Retina (tissue), 1 donor: ENCODE measurements at places on chromosomes 12 and 14.

- no peak for DNase-seq
Measured at GRCh38 chr12:130496516-130497120, 158.9 kb downstream of the PIWIL1 start.

GRCh38 chr12:117279606-117280005 lies 81.8 kb downstream of the NOS1 start:
- DNase-seq = no peak

DNA sequence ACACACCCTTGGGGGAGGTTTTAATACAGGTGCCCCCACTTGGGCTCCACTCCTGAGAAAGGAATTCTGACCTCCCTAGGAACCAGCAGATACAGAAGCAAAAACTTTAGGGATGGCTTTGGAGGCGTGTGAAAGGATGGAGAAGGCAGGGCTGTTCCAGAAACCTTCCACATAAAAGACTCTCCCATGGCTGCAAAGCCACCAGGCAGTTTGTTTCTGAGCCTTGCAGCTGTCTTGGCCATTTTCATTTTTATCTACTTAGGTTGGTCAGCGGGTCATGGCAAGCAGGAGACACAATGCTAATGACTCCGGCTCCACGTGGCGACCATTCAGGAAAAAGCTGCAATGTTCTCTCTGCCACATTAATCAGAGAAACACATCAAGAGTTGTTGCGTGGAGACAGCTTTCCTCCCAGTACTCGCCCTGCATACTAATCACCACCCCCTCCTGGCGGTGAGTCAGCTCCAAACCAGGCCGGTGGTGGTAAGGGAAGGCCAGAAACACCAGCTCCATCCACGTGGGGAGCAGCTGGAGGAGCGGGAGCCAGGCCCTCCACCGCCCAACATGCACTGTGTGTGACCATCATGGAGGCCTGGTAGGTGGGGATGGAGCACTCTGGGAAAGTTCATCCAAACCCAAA lies 30.9 kb upstream of the IRF2BPL start:
- no peak for DNase-seq

- DNase-seq = no peak
Measured at GRCh38 chr14:90979515-90979914, 80.9 kb downstream of the RPS6KA5 start.

DNA sequence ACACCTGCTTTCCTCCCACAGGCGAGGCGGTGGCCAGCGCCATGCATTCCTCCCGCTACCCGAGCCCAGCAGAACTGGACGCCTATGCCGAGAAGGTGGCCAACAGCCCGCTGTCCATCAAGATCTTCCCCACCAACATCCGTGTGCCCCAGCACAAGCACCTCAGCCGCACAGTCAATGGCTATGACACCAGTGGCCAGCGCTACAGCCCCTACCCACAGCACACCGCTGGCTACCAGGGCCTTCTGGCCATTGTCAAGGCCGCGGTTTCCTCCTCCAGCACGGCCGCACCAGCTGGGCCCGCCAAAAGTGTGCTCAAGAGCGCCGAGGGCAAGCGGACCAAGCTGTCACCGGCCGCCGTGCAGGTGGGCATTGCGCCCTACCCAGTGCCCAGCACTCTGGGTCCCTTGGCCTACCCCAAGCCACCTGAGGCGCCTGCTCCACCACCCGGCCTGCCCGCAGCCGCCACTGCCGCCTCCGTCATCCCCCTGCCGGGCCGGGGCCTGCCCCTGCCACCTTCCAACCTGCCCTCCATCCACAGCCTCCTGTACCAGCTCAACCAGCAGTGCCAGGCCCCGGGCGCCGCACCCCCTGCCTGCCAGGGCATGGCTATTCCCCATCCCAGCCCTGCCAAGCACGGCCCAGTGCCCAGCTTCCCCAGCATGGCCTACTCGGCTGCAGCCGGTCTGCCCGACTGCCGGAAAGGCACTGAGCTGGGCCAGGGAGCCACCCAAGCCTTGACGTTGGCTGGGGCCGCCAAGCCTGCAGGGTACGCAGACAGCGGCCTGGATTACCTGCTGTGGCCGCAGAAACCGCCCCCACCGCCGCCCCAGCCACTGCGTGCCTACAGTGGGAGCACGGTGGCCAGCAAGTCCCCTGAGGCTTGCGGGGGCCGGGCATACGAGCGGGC lies 54.6 kb downstream of the FAM222A start:
- DNase-seq = no peak

GRCh38 chr14:91330856-91331255 lies 86.4 kb upstream of the GPR68 start:
- no peak for DNase-seq

- no peak for DNase-seq
Measured at GRCh38 chr12:131570596-131570995, 140.3 kb upstream of the SFSWAP start.

GRCh38 chr14:103329401-103330347 lies 4.4 kb upstream of the EIF5 start:
- no peak for DNase-seq

- no peak for DNase-seq
Measured at GRCh38 chr12:81339071-81339470, 261.2 kb downstream of the ACSS3 start.

DNA sequence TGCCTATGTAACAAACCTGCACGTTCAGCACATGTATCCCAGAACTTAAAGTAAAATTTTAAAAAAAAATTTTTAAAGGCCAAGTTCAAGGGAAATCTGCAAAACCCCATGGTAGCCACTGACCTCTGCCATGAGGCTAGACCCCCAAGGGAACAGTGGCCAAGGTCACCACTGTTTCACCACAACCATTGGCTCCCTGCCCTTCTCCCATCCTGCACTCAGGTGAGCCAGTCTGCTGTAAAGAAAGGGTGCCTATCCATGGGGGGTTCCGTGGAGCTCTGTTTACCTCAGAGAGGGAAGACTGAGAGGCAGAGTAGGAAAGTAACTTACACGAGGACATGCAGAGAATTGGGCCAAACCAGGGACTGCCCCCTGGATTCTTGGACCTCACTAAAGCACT lies 38.6 kb downstream of the VWF start:
- no peak for DNase-seq

DNA sequence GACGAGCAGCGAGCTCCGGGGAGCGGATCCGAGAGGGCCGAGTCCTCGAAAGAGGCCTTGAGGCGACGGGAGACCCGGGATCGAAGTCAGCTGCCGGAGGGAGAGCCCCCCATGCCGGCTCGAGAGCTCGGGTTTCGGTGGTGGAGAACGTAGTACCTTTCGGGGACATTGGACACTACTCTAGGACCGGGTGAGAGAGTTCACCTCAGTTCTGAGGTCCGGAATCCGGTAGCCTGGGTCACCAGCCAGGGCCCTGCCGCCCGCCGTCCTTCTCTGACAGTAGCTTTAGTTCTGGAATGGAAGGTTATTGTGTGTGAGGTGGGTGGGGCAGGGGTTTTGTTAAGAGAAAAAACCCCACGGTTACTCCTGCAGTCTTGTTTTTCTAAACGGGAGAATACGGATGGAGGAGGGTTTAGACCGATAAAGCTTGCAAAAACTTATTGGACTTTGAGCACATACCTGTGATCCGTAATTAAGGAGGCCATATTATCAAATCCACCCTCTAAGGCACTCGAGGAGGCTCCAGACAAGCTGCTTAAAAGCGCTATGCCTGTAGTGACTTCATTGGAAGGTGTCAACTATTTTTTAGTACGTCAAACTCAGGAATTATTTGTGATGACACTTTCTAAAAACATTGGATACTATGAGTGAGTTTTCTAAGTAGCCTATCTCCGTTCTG lies 765 bp downstream of the SCYL2 start:
- no peak for DNase-seq

- no peak for DNase-seq
Measured at GRCh38 chr14:85463512-85463911, 66.4 kb upstream of the FLRT2 start.

GRCh38 chr12:76747245-76747644 lies 16.7 kb upstream of the ZDHHC17 start:
- no peak for DNase-seq

DNA sequence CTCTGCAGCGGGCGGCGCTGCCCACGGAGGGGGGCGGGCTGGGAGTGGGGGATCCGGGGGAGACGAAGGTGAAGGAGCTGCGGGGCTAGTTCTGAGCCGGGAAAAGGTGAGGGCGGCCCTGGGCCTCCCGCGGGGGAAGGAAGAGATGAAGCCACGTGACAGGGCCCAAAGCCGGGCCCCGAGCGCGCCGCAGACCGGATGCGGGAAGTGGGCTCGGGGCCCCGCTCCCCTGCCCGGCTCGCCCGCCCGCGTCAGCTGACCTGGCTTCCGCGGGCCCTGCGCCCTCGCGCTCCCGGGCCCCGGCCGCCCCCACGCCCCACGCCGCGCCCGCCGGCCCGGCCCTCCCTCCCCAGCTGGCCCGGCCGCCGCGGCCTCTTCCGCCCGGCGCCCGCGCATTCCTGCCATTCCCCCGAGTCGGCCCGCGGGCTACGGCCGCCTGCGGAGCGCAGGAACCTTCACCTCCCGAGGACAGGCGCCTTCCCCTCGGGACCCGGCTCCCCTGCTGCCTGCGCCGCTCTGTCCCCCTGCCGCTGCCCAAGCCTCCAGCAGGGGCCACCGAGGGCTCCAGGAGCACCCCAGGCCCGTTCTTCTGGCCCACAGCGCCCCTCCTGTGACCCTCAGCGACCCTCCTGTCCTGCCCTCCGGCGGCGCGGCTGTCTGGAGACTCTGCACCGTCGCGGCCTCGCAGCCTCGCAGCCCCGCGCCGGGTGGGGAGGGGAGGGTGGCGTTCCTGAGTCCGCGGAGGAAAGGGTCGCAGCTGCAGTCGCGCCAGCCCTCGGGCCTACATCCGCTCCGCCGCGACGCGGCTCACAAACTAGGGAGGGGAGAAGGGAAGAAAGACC lies 20.4 kb downstream of the NINJ2 start:
- DNase-seq = peak; percentile 84

GRCh38 chr12:55875704-55876467 lies 33.1 kb upstream of the MMP19 start:
- DNase-seq = no peak

- DNase-seq = no peak
Measured at GRCh38 chr12:65168681-65169319, 583 bp upstream of the LEMD3 start.

- peak; percentile 93 for DNase-seq
Measured at GRCh38 chr12:113149361-113150150, at the start of gene CFAP73. CFAP73 (plus strand) TSS chr12:113149724; CDS start chr12:113149858, 134 bp downstream.

- DNase-seq = peak; percentile 51
Measured at GRCh38 chr14:105397350-105397931, 897 bp upstream of the TEX22 start.

- DNase-seq = no peak
Measured at GRCh38 chr12:94042321-94042720, 106.1 kb upstream of the PLXNC1 start.

DNA sequence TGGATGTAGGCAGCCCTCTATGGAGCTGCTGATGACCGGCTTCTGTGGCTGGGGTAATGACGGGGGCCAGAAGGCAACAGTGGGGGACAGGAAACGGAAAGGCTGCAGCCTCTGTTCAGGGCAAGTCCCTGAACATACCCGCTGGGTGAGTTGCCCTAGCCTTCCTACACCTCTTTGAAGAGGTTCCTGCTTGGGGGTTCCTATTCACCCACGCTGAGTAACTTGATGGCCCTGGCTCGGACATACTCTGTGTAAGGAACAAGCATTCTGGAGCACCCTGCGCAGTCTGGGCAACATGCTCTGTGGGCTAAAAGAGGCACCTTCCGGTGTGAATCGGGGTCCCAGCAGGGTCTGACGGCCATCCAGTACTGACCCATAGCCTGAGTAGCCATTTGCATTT lies 17.7 kb upstream of the GSC start:
- DNase-seq = no peak
